ENCODE measurements at places on chromosomes 6 and 20. TPM values are rescaled to one million over a fixed set of nuclear protein-coding genes. Genes with fewer than 3 reads are reported as not detected.

DNA sequence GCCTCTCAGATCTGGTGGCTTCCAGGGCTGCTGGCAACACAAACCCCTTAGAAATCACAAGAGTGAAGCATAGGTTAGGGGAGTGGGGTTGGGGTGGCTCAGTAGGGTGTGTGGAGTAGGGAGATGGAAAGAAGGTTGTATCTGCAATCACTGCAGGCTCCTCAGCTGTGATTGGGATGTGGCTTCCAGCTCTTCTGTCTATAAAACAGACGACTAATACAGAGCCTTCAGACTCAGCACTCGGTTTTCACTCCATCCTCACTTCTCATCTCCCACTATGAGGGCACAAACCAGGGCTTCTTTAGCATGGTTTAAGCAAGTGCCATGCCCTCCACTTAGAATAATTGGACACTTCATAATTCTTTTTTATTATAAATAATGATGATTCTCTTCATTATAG, 46.4 kb upstream of the CAP2 start:
- no peak for DNase-seq

The MICB gene
- 8.5 TPM for polyA plus RNA-seq

GRCh38 chr6:36655085-36655724, 23.3 kb upstream of the CDKN1A start:
- DNase-seq: no peak

- DNase-seq: no peak
These were observed 170.2 kb upstream of the PTCHD4 start for GRCh38 chr6:48281217-48281616.

- DNase-seq: no peak
These were observed 579.0 kb upstream of the BTBD3 start for GRCh38 chr20:11338496-11339306.

GRCh38 chr6:134816780-134817179, 133.1 kb downstream of the ALDH8A1 start:
- DNase-seq: no peak

DNA sequence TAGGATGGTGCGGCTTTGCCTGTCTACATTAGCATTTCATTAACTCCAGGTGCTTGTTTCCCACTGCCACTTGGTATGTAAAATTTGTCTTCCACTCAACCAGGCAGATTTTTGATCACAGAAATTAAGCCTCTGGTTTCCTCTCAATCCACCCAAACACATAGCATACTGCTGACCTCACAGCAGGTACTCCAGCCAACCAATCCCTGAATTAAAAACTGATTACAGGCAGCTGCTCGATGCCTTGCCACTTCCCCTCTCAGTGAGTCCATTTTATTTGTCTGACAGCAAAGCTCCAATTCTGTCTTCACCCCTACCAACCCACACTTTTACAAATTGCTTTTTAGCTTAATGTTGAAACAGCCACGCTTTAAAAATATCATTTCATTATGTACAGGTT, 95.2 kb downstream of the PLCB1 start:
- DNase-seq: no peak

DNA sequence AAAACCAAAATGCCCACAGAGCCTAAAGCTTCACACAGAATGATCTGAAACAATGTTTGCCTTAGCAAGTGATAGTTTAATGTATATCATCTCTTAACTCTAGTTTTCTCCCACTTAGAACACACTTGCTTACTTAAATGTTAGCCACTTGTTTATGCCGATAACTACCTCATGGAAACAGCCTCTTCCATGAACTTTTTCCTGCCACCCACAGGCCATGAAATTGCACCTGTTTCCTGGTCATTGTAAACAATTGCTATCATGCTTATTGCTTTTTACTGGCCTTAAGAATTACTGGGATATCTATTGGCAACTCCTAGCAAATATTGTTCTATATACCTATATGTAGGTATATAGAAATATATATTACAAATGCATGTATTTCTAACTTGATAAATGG, 231.1 kb downstream of the HDGFL1 start:
- no peak for DNase-seq

DNA sequence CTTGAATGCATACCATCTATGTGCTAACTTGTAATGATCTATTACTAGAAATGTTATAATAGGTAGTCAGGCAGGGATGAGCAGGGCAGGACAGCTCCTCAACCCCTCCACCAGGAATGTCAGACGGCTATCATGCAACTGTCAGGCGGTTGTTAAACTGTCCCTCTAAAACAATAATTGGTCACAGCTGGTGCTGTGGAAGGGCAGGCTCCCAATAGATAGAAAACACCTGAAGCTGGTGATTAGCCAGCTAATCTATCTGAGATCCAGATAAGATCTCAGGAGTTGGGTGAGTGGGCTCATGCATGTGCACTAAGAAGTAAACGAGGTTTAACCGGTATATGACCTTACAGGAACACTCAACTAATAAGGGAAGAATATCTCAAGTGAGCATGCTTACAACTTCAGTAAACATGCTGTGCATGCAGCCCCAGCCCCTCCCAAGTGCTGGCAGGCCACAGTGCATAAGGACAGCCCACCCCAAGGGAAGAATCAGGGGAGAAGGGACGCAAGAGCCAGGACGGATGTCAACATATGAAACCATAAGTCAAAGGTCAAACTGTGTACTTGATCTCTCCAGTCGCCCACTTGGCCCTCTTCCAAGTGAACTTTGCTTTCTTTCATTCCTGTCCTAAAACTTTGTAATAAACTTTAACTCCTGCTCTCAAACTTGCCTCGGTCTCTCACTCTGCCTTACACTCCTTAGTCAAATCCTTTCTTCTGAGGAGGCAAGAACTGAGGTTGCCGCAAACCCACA, 566.2 kb upstream of the NRSN1 start:
- no peak for DNase-seq

The OR2J3 gene
- not detected for polyA plus RNA-seq

DNA sequence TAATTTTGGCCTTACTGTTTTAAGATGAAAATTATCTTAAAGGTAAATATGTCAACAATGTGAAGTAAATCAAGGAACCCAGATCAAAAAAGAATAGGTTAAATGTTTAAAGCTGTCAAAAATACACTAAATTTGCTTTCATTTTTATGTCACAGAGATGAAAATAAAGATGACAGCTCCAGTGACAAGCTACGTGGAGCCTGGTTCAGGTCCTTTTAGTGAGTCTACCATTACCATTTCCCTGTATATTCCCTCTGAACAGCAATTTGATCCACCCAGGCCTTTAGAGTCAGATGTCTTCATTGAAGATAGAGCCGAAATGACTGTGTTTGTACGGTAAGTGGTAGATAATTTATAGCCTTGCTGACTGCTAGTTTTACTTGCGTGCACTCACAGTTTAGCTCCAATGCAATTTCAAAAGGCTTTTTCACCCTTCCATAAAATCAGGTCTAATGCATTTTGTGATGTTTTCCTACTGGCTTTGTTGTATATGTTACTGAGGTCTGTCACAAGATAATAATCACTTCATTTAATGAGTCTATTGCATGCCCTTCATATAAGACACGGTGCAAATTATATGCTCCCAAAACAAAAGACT, 1.9 kb downstream of the HEBP2 start:
- DNase-seq: no peak

- DNase-seq: no peak
These were observed 37.8 kb downstream of the PTPRT start for GRCh38 chr20:43151901-43152300.

The CST3 gene
- polyA plus RNA-seq: 4.1 TPM

- no peak for DNase-seq
These were observed 136.7 kb downstream of the AIG1 start for GRCh38 chr6:143197377-143197776.

DNA sequence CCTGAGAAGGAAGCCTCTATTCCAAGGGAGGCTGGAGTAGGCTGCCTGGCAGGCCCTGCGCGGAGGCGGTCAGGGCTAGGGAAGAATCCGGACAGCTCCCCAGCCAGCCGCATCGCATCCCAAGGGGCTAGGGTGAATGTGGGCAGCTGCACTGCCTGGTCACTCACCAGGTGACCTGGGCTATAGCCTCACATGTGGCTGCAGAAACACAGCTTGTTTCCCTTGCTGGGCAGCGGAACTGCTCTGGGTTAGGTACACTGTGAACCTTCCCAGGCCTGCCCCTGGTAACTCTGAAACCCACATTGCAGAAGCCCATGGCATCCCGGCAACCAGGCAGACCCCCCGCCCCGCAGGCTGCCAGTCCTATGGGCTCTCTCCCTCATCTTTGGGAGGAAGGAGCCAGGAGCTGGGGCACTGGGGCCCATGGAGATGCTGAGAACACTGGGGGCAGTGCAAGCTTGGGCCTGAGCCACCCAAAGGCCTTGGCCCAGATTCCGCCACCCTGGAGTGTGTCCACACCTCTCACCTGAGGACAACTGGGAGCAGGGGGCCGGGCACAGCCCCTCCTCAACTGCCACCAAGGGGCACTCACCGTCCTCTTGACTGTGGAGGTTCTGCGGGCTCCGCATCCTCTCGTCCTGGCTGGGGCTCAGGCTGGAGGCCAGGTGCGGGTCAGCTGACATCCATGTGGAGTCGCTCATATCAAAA, 111.0 kb downstream of the NOL4L start:
- no peak for DNase-seq

- peak; percentile 25 for DNase-seq
These were observed 49.8 kb upstream of the ENPP5 start for GRCh38 chr6:46220352-46221221.

The RREB1 gene
- 9.9 TPM for polyA plus RNA-seq

DNA sequence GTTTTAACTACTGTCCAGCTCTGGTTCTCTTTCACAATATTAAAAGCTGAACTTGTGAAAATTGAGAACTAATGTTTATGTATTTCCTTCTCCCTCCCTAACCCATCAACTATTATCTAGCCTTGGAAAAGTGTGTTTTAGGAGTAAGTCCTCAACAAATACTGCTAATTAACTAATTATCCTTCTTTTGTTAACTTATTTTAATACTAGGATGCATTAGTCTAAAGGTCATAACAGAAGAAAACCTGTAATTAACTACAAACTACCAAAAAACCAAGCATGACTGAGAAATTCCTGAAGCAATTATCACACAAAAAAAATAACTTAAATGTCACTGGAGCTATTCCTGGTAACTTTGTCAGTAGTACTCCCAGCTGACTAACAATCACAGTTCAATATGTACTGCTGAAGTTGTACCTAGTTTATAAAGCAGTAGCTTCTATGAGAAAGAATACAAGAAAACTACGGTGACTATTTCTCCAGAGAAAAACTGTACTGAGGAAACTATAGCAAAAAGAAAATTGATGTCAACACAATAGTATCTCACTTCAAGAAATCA, 301.9 kb downstream of the LAMA2 start:
- DNase-seq: no peak

The CST2 gene
- polyA plus RNA-seq: not detected

The TSBP1 gene
- polyA plus RNA-seq: not detected

- no peak for DNase-seq
These were observed 7.8 kb downstream of the RBM38 start for GRCh38 chr20:57398901-57399535.

- no peak for DNase-seq
These were observed 35.6 kb downstream of the KLHL31 start for GRCh38 chr6:53629862-53630532.

The AFDN gene
- polyA plus RNA-seq: 0.71 TPM

DNA sequence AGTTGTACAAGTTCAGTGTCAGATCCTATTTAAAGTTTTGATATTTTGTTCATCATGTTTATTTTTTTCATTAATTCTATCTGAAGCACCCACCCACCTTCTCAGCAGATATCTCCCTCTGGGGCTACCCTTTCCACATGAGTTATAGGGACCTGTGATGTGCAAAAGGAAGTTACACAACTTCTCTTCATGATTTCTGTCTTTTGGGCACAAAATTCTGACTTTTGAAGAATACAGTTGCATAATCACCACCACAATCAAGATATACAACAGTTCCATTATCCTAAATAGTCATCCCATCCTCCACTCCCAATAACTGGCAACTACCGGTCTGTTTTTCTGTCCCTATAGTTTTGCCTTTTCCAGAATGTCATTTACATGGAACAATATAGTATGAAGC, 13.8 kb upstream of the FUCA2 start:
- DNase-seq: no peak

GRCh38 chr6:97040355-97040860, 115.9 kb downstream of the KLHL32 start:
- DNase-seq: no peak

The DDX43 gene
- 0.31 TPM for polyA plus RNA-seq

The CCR6 gene
- polyA plus RNA-seq: 97.4 TPM

DNA sequence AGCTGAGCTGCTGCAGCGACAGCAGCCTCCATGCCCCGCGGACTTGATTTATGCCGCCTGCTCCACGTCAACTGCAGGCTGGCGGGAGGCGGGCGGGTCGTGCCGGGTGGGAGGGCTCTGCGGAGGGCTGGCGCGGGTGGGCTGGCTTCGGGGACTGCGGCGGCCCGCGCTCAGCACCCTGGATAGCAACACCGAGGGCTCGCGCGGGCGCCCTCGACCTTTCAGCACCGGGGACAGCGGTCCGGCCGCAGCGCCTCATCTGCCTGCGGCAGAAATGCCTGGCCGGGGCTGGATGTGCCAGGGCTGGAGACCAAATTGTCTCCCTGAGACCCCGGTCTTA, 792 bp downstream of the SNAP25 start:
- peak; percentile 46 for DNase-seq

- no peak for DNase-seq
These were observed at the start of gene SIM1 for GRCh38 chr6:100464903-100465700. Gene SIM1 (minus strand): TSS chr6:100464921. CDS start chr6:100463468, 1,453 bp downstream.

GRCh38 chr6:110543106-110543505, 66.7 kb upstream of the SLC22A16 start:
- DNase-seq: no peak

DNA sequence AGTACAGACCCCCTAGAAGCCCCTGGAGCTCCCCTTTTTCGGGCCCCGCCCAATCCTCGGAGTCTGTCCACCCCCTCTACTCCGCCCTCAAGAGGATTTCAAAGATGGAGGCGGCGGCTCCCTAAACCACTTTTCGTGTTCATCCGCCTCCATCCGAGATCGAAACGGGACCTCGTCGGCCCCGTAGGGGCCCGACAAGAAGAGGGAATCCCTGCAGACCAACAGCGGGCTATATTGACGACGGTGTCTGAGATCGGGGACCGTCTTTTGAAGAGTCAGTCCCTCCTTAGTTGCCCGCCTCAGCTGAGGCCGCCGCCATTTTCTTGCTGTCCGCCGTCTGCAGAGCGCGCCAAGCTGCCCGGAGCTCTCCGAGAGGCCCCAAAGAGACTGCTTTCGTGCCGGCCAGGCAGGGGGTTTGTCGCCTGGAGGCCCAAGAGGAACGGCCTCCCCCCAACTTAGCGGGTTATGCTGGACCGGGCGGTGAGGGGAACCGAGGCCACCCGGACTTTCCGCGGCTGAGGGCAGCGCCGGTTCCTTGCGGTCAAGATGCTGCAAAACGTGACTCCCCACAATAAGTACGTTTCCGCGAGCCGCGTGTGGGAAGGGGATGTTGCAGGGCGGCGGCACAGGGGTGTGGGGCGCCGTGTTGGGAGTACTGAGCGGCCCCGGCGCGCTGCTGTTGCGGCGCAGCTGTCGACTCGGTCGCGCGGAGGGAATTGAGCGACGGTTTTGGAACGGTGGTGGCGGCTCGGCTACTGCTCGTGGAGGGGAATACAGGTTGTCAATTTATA, 4.2 kb downstream of the BRD2 start:
- peak; percentile 55 for DNase-seq
